Hematopoietic multipotent progenitor cell (in vitro differentiated cells): ENCODE measurements at places on chromosomes 2 and 18.

DNA sequence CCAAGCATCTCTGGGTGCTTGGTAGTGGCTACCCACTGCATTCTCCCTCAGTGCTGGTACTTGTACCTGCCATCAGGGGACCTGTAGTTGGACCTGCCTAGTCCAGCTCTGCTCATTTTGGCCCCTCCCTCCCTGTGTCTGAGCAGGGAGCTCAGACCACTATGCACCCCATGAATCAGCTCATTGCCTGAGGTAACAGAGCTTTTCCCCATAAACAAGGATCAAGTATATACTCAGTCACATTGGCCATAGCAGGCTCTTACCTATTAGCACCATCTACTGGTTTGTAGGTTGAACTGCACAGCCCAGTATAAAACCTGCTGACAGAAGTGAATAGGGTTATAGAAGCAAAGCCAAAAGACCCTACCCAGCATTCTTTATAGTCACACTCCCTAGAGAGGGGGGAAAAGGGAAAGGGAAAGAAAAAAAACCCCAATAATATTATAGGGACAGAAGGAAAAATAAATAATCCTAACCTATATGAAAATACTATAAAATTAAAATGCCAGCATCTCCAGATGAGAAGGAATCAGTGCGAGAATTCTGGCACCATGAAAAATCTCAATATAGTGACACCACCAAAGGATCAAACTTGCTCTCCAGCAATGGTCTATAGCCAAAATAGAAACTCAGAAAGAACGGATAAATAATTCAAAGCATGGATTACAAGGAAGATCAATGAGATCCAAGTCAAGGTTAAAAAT is 6.9 kb upstream of the FLACC1 start:
- DNase-seq, result peak; percentile 30

DNA sequence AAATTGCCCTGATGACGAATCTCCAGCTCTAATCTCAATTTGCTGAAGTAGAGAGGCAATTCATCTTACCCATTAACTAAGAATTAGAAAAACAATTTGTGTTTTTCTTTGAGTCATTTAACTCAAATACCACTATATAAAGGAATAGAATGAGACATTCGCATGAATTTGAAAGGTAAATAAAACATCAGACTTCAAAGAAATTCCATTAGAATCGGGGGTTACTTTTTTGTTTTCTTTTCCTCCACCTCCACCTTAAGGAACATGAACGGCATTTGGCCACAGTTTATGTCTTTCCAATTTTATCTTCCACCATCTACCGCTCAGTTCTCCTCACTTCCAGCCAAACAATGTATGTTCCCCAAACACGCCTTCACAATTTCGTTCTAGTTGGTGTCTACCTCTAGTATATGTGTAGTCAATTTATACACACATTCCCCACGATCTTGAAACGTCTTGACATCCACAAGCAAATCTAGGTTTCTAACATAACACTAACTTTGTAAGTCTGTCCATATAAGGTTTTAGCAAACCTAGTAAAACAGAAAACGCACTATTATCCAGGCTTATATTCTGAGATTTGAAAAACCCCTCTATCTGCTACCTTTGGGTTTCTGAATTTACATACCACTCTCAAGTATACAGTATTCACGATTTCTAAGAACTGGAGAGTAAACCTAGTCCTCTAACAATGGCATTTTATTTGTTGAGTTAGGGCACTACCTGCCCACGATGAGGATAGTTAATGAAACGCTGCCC is 1.2 kb upstream of the SMCHD1 start:
- no peak for DNase-seq

GRCh38 chr2:19857100-19857499 is 44.7 kb downstream of the TTC32 start:
- no peak for DNase-seq

DNA sequence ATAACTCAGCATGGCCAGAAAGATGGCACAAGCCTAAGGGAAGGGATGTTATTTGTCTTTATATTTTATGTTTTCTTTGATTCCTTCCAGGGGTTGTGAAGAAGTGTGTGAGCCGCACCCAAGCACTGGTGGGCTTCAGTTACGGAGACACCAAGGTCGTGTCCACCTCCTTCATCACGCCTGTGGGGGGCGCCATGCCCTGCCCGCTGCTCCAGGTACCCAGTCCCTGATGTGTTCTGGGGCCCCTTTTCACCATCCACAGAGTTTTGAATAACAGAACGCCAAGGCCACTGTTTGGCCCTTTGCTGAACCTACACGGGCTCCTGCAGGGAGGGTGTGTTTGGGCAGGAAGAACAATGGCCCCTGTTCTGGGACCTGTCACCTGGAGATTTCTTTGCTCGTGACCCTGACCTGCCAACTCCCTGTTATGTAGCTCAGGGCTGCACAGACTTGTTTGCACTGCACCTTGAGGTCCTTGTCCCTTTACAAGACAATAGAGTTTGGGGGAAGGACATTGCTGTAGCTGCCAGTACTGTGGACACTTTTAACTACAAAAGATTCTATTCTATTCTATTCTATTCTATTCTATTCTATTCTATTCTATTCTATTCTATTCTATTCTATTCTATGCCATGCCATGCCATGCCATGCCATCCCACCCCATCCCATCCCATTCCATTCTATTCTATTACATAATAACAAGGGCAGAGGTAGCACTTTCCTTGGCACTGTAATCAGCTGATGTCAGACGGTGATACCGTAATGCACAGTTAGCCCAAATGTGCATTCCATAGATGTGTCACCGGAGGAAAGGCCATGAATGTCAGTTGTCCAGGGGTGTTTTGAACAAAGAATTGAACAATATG is 48.2 kb upstream of the CNGA3 start:
- DNase-seq, result no peak

DNA sequence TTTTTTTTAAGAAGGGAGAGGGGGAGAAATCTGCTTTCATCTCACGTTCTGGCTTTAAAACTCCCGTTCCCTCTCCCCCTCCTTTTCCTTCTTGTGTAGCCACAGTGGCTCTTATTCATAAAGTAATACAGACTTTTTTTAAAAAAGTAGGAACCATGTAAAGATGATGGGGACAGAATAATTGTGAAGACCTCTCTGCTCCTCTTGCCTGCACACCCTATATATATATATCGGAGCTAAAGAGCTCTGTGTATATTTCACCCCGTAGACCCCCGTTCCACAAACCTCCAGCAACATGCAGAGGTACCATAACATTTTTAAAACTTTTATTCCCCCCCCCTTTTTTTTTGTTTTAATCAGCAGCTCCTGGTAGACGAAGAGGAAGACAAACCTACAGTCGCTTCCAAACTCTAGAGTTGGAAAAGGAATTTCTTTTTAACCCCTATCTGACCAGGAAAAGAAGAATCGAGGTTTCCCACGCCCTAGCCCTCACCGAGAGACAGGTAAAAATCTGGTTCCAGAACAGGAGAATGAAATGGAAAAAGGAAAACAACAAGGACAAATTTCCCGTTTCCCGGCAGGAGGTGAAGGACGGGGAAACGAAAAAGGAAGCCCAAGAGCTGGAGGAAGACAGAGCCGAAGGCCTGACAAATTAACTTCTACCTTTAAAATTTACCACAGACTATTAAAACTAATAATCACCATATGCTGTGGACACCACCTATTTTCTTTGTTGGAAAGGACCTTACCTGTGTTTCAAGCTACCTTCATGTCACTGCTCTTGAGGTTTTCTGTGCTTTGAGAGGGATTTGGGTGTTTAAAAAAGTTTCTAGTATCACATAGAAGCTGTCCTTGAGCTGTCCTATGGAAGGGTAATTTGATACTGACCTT is 1.7 kb downstream of the HOXD8 start:
- no peak for DNase-seq

- DNase-seq, result no peak
These were observed 264.2 kb upstream of the EPAS1 start for GRCh38 chr2:46032996-46033395.
